ENCODE measurements at places on chromosomes 4 and X.

DNA sequence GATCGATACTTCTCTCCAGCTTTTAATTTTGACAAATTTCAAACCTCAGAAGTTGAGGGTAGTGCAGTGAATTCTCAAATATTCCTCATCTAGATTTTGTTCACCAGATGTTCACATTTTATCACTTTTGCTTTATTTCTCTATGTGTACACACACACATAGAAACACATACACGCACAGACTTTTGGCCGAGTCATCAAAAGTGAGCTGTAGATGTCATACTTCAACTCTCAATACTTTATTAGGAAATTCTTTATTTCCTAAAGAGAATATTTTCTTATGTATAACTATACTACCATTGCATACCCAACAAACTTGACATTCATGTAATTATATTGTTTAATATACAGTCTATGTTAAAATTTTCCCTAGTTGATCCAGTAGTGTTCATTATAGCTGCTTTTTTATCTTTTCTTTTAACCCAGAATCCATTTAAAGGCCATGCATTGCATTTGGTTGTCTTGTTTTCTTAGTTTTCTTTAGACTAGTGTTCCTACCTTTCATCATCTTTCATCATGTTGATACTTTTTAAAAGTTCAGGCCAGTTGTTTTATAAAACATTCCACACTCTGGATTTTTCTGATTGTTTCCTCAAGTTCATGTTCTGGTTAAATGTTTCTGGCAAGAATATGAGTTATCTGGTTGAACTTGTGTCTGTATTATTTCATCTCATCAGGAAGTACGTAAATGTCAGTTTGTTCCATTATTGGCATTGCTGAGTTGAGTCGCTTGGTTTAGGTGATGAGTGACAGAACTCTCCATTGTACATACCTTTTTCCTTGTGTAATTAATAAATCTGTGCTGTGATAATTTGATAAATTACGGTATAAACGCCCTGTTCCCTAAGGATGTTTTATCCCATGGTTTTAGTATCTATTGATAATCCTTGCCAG is 94.1 kb upstream of the TLR2 start:
- no peak for DNase-seq

DNA sequence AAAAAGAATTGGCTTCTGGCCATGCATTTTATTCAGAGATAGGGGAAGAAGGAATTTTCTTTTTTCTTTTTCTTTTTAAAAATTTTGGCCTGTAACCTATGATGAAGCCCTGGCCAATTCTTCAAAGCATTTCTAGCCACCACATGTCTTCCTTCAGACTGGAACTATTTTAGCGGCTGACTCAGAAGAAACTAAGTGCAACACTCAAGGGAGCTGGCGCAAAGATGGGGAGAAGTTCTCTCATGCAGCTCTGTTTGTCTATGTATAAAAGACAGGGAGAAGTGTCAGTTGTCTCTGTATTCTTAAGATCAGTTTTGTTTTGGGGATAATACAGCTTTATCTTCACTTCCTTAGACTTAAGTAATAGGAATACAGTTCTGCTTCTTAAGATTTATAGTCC is 46.1 kb downstream of the MBNL3 start:
- no peak for DNase-seq

DNA sequence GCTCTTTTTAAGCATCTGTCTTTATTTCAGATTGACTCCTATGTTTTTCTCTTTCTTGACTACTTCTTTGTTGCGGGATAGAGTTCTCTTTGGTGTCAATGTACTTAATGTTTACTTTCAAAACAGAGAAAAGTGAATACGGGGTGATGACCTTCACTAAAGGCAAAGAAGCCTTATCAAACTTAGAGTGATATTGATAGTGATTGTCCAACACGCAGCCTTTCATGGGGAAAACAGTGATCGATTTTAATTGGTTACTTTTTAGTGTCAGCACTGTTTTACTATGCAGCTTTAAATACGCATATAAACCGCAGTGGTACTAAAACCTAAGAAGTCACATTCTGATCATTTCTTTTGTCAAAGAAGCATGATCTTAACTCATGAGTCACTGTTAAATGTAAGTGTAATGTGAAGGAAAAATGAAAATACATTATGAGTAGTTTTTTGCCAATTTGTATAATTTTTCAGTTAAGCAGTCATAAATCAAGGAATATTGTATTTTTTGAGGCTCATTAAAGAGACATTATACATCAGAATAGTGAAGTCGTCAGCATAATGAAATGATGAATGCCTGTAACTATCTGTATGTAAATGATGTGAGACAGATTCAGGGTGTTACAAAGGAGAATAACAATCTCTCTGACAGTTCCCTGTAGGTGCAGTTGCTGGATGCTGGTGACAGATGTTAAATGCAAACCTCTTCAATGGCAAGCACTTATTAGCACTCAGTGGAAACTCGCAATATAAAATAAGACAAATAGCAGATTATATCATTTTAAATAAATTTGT is 2082.8 kb upstream of the TENM3 start:
- DNase-seq = no peak

DNA sequence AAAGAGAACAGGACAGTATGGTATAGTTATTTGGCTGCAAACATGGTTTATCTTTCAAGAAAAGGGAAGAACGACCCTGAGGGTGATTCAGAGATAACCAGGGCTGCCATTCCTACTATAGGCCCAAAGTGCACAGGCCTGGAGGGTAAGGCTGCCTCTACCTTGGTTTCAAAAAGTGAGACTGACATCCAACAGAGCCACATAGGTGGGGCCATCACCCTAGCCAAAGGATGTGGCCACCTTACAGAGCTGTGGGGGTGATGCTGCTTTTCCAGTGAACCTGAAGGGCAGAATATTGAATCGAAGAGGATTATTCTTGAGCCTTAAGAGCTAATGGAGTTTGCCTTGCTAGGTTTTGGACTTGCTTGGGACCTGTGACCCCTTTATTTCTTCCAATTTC is 15.7 kb downstream of the SH2D1A start:
- no peak for DNase-seq

DNA sequence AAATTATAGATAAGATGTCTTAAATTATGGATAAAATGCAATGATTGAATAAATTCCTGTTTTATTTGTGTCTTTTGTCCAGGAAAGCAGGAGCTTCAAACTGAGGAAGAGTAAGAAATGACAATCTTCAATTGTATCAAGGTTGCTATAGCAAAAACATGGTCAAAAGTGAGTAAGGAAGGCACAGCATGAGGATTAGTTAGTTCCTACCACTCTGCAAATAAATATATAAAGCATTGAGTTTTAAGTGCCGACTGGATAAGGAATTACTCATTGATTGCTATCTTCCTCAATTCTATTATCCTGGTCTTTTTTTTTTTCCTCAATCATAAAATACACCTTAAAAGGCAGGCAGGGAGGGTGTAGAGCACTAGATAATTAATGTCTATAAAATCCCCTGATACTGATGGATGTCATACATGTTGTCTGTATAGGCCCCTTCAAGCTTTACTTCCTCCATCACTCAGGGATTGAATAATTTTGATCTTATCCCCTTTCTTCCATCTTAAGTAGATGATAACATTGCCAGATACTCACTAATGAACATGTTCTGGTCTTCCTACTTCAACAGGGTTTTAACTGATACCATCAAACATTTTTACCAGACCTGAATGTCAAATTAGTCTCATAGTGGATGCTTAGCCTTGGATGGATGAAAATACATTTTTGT is 86.6 kb downstream of the MID1 start:
- DNase-seq = no peak
